ENCODE measurements at places on chromosomes 5 and 9.

DNA sequence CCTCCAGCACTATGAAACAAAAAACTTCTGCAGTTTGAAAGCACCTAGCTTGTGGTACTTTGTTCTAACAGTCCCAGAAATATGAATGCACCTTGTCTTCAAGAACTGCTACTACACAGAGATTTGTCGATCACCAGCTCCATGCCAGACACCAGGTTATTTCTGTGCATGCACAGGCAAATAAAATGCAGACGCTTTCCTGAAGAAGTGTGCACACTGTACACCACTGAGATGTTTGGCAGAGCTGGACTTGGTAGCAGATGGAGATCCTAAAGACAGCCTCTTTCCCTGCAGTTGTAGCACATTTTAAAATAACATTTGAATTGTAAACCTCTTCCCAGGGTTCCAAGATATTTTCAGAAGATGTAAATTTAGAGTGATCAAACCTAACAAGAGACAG is 730.0 kb downstream of the MTRR start:
- DNase-seq = no peak

- DNase-seq = no peak
These were observed 67.9 kb upstream of the RXRA start for GRCh38 chr9:134258332-134258731.

DNA sequence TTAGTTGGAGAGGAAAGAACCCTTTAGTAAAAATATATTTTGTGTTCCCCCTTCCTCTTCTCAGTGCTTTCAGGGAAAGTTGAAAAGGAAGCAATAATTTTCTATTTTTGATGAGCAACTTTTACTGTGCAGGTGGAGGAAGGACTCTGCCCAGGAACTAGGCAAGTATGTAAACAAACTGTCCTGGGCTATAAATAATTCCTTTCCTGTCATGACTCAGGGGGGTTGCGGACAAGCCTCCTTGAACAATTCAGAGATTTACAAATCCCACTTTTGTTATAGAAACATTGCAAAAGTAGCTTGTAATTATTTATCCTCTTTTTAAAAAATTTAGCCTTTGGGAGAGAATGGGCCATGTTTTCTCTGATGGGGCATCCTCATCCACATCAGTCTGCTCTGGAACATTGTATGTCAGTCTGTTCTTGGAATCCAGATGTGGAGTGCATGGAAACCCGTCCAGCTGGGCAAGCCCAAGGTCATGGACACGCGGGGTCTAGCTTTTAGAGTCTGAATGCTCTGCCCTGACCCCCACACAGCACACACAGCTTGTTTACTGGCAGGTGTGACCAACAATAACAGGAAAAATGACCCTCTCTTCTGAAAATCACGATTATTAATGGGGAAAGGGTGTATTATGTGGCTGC is 127.6 kb downstream of the GADD45G start:
- no peak for DNase-seq

DNA sequence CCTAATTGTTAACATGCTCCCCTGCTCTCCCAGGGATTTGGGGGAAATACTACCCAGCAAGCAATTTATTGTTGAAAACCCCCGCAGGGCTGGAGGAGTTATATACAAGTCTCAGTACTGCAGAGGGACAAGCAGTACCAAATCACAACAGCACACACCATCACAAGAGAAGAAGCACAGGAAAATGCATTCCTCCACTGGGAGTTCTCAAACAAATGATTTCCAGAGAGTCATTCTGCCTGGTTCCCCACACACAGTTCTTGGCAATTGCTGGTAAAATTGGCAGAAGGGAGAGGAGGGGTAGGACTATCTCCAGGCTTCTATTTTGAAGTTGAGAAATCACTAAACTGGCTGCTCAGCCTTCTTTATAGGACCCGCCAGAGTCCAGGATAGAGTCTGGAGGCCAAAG is 16.8 kb downstream of the SIL1 start:
- peak; percentile 63 for DNase-seq

- DNase-seq = no peak
These were observed 60.2 kb downstream of the NRG2 start for GRCh38 chr5:139982975-139983240.

DNA sequence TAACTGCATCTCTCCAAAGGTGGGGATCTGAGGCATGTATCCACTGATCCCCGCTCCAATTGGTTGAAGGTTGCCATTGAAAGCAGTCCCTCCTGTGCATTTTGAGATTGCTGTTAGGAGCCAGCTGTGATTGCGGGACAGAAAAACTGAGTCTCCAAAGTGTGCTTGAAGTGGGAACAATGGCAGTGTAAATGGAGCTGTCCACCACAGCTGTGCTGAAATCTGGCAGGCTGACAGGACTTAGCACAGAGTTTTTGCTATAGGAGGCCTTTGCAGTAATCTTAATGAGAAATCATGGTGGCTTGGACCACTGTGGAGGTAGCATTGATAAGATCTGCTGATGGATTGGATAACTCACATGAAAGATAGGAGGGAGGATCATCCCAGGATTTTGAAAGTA is 3.3 kb downstream of the RNF20 start:
- peak; percentile 31 for DNase-seq

DNA sequence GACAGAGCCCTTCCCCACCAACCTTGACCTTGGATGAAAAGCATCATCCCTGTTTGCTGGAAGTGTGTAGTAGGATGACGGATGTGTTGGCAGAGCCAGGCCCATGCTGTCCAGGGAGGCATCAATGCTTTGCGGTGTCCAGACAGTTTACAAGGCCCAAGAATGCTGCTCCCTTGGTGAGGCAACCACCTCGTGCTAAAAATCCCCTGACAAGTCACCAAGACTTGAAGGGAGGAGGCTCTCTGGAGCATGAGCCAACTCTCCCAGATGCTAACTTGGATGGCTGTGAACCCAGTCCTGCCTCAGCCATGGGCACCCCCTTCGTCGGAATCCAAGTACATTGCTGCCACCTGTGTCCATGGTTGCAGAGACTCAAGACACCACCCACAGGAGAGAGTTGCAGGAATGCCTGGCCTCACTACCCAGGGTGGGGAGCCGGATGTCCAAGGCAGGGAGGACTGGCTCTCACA is 9.5 kb upstream of the NKD2 start:
- no peak for DNase-seq

- no peak for DNase-seq
These were observed 593.2 kb downstream of the ELAVL2 start for GRCh38 chr9:23232831-23233230.

DNA sequence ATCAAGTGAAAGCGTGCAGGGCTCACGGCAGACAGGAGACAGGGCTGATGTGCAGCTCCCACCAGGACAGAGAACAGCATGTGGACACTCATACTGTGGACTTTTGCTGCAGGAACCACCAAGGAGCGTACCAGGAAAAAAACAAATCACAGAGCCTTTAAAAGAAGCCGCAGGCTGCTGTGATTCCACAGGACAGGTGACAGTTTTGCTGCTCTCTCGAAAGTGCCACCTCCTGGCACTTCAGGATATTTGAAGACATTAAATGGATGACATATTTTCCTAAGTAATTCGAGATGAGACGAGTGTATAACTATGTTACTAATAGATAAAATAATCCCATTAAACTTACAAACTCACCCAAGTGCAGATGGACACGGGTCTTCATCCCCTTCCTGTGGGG is 29.3 kb downstream of the ZDHHC11 start:
- DNase-seq = no peak

DNA sequence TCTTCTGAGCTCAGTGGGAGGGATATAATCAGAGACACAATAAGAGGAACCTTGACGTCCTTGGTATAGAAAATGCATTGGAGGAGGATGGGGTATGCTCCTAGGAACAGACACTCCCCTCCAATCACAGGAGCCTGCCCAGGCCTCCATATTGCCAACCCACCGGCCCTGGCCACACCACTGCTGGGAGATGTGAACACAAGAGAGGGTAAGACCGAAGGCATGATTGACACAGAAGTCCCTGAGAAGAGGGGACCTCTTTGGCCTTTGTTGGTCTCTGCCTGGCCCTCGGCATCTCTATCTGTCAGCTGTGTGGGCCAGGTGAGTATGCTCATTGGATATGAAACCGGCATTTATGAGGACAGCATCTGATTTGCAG is 62.0 kb downstream of the CRB2 start:
- no peak for DNase-seq

GRCh38 chr5:25619273-25619672 is 974.5 kb upstream of the CDH10 start:
- no peak for DNase-seq

DNA sequence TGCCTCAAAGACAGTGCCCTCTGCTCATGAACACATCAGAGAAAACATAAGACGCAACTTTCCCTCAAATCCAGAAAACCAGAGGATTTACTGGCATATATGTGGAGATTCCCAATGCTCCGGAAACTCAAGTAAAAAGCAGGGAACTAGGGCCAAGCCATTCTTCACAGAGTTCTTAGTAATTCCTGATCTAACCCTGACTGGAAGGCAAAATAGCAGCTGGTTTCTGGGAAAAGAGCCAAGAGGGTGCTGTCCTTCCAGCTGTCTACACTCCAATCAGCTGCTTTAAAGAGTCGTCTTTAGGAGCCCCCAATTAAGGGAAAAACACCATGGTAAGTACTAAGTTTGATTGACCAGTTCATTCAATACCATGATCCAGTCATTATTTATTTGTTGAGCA is 49.6 kb downstream of the GNA14 start:
- DNase-seq = peak; percentile 46

DNA sequence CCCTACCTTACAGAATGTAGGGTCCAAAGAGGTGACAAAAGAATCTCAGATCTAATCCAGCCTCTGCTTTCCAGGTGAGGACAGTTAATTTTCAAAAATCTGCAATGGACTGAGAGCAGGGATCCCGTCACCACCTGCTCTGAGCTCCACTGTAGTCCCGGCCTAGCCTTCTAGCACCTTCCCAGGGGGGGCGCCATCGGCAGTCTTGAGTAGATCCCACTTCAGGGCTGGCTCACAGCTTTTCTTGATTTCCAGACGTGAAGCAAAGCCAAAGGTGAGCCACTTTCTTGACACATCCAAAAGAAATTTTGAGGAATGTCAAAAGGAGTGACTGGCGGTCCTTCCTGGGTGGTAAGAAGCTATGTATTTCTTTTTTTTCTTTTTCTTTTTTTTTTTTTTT is 114.1 kb downstream of the SYK start:
- peak; percentile 29 for DNase-seq

- peak; percentile 37 for DNase-seq
These were observed 401.4 kb upstream of the KLF4 start for GRCh38 chr9:107890921-107891465.

GRCh38 chr5:8869932-8870331 is 675.9 kb downstream of the SEMA5A start:
- DNase-seq = no peak

GRCh38 chr9:127884427-127884911 is 7.0 kb upstream of the AK1 start:
- peak; percentile 50 for DNase-seq

DNA sequence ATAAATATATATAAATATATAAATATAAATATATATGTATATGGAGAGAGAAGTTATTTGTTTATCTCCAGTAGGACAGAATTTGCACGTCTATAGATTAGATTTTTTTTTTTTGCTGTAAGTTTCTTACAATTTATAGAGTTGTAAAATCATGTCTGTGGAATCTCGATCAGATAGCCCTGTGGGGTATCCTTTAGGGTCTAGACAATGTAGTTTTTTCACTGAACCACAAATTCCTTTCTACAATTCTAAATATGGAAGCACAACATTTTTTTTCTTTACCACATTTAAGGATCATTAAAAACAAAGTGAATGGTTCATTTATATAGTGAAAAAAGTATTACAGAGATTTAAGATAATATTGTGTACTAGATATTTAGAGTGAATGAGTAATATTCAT is 384.2 kb upstream of the ZNF608 start:
- DNase-seq = peak; percentile 54

GRCh38 chr5:98461485-98461884 is 312.0 kb upstream of the RGMB start:
- DNase-seq = no peak

DNA sequence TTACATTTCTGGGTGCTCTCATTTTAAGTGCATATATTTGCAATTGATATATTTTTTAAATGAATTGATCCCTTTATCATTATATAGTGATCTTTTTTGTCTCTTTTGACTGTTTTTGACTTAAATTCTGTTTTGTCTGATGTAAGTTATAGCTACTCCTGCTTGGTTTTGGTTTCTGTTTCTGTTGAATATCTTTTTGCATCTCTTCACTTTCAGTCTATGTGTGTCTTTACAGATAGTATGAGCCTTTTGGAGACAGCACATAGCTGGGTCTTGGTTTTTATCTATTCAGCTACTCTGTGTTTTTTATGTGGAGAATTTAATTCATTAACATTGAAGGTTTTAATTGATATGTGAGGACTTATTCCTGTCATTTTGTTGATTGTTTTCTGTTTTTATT is 311.3 kb downstream of the SPATA31D1 start:
- DNase-seq = no peak

DNA sequence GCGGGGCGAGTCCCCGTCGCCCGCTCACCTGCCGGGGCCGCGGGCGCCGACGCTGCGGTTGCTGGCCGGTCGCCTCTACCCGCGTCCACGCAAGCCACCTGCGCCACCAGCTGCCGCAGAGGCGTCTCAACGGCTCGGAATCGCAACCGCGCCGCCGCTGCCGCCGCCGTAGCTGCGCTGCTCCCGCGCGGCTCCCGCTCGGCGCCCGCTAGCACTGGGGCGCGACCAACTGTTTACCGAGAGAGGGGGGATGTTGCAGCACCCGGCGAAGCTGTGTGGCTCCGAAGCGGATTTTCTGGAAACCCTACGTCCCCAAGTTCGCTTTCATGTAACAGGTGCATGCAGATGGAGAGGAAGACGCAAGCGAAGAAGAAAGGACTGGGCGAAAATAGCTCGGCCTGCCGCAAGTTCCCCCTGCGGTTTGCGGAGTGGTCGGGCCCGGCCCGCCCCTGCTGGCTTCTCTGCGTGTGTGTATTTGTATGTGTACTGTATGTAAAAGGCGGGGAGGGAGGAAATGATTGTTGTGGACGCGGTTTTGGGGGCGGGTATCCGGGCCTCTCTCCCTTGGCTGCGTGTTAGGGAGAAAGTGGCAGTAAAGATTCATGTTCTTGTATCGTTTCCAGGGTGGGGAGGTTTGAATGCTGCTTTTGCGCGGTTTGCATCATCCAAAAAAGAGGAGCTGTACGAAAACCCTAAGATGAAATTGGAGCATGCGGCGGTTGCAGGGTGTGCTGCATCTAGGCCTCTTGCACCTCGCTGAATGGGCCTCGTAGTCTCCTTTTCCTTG is at the start of gene PSIP1:
TSS of gene PSIP1 (minus strand) at position 182 of the 787 bp plus-strand sequence. CDS start 782 bp downstream, outside the sequence.
- DNase-seq = peak; percentile 85

GRCh38 chr9:88923092-88923491 is 68.2 kb upstream of the S1PR3 start:
- DNase-seq = no peak
